ENCODE measurements at places on chromosomes 2 and 18. TPM values are rescaled to one million over a fixed set of nuclear protein-coding genes. Genes with fewer than 3 reads are reported as not detected.

GPR45 gene
- total RNA-seq, result not detected

SERPINB3 gene
- total RNA-seq, result not detected

SP5 gene
- not detected for total RNA-seq

CDK15 gene
- total RNA-seq, result 1.7 TPM

MTCL1 gene
- 18.9 TPM for total RNA-seq

GPBAR1 gene
- total RNA-seq, result under 0.01 TPM

MROH2A gene
- total RNA-seq, result not detected

GALR1 gene
- not detected for total RNA-seq

Measured in melanocyte of skin (primary cell).